ENCODE measurements at places on chromosomes 6 and 20. TPM values are rescaled to one million over a fixed set of nuclear protein-coding genes. Genes with fewer than 3 reads are reported as not detected.

The MYLIP gene
- total RNA-seq, result 2.4 TPM

The AVP gene
- total RNA-seq, result not detected

The SIGLEC1 gene
- total RNA-seq, result not detected

The TCF21 gene
- not detected for total RNA-seq

The GNMT gene
- total RNA-seq, result not detected

The HLA-DRA gene
- total RNA-seq, result not detected

The DEFB112 gene
- not detected for total RNA-seq

The CPXM1 gene
- total RNA-seq, result not detected

The CYP24A1 gene
- total RNA-seq, result 6.3 TPM
